ENCODE measurements at places on chromosomes 5 and 9.

- DNase-seq = no peak
Observed at GRCh38 chr9:128252317-128253139, 23.3 kb downstream of the GOLGA2 start.

DNA sequence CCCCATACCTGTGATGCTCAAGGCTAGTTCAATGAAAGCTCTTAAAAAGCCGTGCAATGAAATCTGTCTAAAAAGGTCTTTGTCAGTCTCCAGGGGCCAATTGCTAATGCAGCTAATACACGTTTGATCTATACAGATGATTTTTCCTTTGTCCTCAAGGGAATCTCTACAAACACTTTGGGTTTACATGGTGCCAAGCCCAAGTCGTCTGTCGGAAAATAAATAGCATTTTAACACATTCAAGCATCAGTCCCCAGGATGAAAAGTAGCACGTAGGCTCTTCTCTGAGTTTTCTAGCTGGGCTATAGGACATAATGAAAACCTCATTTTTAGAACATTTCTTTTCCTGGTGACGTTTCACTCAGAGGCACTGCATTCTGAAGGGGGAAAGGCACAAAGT lies 477.4 kb upstream of the WWC1 start:
- no peak for DNase-seq

DNA sequence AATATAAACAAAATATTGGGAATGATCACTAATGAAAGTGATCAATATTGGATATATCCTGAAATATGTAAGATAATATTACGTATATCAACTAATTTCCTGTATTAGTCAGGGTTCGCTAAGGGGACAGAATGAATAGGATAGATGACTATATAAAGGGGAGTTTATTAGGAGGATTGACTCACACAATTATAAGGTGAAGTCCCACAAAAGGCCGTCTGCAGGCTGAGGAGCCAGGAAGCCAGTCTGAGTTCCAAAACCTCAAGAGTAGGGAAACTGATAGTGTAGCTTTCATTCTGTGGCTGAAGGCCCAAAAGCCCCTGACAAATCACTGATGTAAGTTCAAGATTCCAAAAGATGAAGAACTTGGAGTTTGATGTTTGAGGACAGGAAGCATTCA lies 561.1 kb downstream of the PRDM9 start:
- no peak for DNase-seq

- peak; percentile 93 for DNase-seq
Observed at GRCh38 chr9:69104830-69105527, 69.1 kb upstream of the TJP2 start.

- DNase-seq = no peak
Observed at GRCh38 chr5:160359816-160360215, 10.6 kb downstream of the C1QTNF2 start.

- no peak for DNase-seq
Observed at GRCh38 chr5:61322738-61323725, 9.0 kb upstream of the ZSWIM6 start.

DNA sequence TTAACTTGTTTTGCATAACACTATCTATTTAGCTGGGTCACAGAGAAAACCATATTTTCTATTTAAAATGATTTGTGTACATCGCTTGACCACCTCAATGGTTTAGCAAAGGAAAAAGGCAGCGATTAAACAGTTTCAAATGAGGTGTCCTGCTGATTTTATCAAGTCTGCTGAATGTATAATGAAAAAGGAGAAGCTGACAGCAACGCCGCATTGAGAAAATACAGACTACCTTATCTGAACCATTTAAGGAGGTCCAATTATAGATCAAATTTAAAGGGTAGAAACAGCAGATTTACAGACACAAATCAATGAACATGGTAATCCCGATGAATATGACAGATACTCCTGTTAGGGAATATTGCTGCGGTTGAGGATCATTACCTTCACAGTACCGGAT lies 29.6 kb downstream of the PSMB7 start:
- DNase-seq = no peak

DNA sequence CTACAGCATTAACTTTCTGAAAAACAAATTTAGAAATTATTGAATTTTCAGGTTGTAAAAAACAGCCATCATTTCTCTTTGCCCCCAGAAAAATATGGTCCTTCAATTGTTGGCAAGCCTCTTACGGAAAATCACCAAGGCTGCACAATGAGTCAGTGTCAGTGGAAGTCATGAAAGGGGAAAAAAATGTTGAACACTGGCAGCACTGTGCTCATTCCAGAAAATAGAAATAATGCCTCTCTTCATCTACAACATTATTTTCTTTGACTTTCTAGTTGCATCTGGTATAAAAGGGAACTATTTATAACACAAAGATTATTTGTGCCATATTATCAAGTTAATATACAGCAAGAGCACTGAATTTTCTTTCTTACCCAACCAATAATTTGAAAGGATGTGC lies 26.7 kb upstream of the STK32A start:
- DNase-seq = no peak

DNA sequence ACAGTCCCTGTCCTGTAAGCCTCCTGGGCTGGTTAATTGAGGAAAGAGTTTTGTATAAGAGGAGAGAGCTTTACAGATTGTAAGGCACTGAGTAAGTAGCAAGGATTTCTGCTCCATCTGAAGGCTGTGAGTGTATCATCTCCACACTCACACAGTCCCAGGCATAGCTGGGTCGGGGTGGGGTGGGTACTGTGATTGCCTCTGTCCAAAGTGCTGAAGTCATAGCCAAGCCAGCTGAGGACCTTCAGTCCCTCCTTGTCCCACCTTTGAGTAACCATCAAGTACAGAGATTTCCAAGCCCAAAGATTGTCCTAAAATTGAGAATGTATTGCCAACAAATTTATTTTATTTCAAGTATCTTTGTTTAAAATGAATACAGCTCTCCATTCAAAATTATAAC lies 5.5 kb upstream of the DNAJB5 start:
- no peak for DNase-seq

- DNase-seq = no peak
Observed at GRCh38 chr5:14330729-14331385, 187.7 kb downstream of the TRIO start.

DNA sequence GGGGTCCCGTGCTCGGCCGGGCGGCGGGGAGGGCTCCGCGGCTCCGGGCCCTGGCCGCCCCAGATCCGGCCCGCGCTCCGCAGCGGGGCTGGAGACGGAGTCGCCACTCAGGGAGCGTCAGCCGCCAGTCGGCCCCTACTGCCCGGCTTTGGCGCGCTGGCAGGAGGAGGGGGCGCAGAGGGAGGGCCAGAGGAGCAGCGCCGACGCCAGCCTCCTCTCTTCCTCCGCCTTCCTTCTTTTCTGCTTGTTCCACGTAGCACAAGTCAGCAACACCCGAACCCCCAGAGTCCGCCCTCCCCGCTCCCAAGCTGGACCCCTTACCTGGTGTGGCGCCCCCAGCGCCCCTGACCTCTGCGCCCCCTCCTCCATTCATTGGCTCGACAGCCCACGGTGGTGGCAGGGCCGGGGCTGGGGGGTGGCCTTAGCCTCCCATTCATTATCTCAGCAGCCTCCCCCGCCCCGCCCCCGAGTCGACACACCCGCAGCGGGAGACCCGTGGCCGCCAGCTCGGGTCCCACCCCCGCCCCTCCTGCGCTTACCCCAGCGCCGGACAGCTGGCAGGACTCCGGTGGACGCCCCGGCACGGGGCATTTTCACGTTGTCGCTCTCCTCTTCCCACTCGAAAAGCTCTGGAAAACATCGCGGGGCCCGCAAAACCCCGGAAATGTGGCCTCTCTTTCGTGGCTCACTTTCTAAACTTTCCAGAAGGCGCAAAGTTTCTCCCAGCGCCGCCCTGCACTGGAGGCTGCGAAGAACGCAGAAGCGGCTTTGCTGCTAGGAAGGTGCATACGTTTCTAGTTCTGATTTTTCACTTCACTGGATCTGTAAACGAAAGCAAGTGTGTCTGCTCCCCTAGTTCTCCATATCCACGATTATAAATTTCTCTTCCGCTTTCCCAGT lies at the start of gene LPAR1:
LPAR1 (minus strand) TSS at position 140 of the 900 bp plus-strand sequence. CDS start 66,353 bp downstream, outside the sequence.
- DNase-seq = peak; percentile 60

- no peak for DNase-seq
Observed at GRCh38 chr5:80250801-80251200, 5.0 kb downstream of the SERINC5 start.

DNA sequence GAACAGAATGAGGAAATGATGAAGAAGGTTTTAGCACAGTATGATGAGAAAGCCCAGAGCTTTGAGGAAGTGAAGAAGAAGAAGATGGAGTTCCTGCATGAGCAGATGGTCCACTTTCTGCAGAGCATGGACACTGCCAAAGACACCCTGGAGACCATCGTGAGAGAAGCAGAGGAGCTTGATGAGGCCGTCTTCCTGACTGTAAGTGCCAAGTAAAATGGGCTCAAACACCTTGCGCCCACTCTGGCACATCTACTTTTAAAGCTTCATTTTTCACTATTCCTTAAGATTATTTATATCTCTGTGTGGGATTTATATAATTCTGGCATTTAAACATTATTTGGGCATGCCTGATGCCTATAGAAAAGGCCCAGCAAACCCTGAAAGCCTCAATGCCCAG lies 55.6 kb downstream of the CMYA5 start:
- DNase-seq = no peak

- DNase-seq = peak; percentile 68
Observed at GRCh38 chr9:76459694-76460635, 983 bp downstream of the GCNT1 start.

DNA sequence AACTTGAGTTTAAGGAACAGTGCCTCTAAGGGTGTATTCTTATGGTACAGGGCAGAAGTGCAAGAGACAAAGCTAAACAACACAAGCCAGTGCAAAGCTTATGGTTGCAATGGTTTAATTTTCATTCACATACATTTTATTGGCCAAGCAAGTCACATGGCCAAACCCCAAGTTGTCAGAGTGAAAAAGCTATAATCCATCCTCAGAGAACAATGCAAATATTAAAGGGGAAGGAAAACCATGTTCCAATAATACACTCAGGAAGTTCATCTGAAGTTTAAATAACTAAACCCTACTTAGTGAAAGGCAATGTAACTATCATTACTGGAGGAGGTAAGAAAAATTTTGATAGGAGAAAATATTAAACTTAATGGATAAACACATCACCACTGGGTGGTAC lies 26.6 kb upstream of the TLR4 start:
- no peak for DNase-seq

DNA sequence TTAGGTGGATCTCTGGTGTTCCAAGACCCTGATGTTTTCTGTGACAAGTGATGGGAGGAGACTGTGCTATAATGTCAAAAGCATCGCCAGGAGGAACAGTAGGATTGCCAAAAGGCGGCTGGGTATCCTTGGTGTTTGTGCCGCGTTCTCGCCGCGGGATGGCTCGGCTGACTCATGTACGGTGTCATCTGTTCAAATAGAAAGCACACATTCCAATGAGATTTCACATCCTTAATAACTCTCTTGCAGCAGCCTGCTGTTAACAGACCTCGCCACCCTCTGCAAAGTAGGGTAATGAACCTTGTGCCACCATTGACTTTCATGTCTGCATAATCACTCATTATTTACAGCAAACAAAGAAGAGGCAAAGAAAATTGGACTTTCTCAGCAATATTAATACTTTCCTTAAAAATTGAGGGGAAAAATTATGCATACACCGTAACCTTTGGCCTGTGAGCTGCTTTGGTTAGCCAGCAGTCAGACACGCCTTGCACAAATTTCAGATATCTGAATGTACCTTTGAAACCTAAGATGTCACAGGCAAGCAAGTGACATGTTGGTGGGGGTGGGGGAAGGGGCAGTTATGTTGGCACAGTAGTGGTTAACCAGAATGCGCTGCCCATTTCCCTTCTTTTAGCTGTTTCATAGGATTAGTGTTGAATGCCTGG lies 289.4 kb downstream of the EFNA5 start:
- no peak for DNase-seq

DNA sequence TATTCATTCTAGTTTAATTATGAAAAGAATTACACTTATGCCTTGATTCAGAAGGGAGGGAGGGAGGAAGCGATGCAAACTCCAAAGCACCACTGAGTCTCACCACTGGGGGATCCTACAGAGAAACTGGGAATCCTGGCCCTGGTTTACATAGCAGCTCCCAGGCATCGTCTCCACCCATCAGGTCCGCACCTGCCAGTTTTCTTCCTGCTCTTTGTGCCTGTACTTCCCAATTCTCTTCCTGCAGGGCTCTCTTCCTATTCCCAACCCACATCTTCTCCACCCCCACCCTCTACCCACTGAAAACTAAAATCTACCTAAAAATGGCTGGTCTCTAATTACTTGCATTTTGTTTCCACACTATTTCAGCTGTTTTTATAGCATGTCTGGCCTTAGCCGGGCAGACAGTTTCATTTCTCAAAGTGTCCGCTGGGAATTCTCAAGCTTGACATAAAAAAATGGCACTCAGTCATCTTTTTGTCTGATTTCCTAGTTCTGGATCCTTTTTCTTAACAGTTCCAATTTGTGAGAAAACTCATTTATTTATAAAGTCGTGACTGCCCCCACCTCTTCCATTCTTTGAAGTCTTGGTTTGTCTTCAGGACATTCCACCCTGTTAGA lies 1.6 kb upstream of the TNIP1 start:
- no peak for DNase-seq

DNA sequence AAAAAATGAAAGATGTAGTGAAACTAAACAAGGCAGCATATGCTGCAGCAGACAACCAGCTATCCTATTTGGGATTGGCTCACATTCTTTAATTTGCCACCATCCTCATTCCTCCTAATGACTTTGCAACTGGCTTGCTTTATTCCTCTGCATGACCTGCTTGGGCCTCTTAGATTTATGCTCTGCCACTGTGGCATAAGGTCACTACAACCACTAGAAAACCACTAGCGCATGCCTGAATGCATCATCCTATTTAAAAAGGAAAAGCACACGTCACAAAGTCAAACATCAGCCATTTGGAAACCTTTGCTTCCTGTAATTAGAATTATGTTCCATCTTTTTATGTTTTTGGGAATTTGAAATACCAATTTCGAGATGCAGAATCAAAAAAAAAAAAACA lies 40.8 kb upstream of the CCDC152 start:
- DNase-seq = no peak

GRCh38 chr5:55681301-55681700 lies 30.8 kb downstream of the SLC38A9 start:
- no peak for DNase-seq

DNA sequence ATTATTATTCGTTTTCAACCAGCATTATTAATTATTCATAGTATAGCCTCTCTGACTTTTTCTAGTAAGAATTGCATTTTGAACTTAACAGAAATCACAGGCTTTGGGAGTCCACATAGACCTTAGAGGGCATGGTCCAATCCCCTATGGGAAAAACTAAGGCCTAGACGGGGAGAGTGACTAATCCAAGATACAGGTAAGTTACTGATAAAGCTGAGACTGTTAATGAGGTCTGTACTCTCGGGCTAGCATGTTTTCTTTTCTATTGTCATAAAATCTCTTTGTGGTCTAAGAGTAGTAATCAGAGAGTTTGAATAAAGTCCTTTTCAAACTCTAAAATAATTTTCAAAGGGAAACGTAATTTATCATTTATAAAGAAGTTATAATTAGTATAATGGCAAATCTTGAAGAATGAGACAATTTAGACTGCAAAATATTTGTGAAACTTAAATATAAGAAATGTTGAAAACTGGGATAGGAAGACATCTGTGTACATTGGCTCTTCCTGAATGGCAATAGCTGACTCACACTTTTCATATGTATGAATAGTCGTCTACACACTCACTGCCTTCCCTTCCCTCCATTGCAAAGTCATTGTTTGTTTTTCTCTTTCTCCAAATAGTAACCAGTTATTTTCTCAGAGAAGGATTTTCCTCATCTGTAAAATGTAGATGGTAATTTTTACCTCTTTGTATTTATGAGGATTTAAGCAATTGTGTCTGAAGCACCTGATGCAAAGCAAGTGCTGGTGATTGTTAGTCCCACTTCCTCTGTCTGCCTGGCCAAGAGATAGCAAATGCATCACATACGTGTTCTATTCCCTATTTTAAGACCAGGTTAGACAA lies 207.9 kb upstream of the CD180 start:
- DNase-seq = no peak
